ENCODE measurements at places on chromosomes 7 and 10.

- no peak for DNase-seq
These were observed 834 bp downstream of the CDH23 start for GRCh38 chr10:71397296-71398212.

DNA sequence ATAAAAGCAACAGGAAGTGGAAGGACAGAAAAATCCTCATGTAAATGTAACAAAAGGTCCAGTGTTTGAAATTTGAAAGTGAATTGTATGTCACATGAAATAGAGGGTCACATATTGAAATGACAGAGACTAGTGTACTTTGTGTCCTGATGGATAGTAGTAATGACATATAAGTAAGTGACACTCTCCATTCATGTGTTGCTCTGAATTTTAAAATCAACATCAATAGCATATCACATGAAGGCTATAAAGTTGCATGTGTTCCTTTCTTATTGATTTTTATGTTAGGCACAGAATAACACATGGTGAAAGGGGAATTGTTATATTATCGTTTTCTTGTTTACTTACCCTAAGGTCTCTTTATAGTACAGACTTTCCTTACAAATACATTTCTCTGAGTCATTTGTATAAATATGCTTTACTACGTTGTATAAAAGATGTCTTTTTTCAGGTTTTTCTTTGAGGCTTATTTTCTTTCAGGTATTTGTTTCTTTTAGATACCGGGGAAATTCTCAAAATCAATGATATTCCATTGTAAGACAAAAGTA lies 104.6 kb upstream of the CACNA2D1 start:
- DNase-seq = no peak

DNA sequence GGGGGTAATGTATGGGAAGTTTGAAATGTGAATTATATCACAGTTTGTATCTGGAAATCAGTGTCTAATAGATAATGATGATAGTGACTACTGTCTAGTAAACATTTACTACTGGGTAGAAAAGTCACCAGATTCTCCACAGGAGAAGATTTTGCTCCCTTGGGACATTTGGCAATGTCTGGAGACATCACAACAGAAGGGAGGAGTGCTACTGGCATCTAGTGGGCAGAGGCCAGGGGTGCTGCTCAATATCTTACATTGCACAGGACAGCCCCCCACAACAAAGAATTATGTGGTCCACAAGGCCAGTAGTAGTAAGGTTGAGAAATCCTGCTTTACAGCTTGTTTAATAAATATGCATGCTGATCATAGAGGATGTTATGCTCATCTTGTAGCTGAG lies 92.3 kb upstream of the PRPS1L1 start:
- no peak for DNase-seq

DNA sequence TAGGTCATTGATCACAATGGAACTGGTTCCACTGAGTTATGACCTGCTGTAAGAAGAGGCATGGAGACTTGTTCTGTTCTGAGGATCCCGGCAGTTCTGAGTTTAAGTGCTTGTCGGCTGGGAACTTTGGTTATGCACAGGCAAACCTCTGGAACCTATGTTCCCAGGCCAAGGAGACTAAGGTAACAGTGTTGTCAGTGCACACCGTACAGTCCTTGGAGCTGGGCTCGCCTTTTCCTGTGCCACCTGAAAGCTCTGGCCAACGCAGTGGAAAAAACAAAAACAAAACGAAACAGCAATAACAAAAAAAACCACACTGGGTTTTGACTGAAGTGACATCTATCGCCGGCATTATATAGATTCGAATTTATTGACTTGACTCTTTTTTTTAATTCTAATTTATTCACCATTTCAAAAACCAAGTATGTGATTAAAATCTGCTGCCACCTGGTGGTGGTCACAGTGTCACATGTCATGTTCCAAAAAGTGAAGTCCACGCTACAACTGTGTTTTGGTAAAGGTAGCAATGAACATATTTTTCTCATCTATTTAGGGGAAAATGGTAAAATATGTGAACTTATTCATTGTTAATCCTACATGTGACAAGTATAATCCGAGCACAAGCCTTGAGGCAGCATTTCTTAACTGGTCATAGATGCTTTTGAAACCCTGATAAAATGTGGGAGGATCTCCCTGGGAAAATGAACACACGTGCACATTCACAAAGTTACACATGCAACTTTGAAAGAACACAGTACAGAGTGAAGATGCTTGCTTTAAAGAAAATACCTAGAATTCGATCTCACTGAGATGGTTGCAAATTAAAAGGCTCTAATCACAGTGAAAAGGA lies 113.8 kb upstream of the PPP2R2D start:
- peak; percentile 17 for DNase-seq

- peak; percentile 74 for DNase-seq
These were observed 32.8 kb downstream of the NOD1 start for GRCh38 chr7:30445770-30446169.

GRCh38 chr10:33109788-33110469 lies 151.9 kb upstream of the ITGB1 start:
- no peak for DNase-seq

GRCh38 chr10:51255381-51255780 lies 181.1 kb downstream of the PRKG1 start:
- no peak for DNase-seq

GRCh38 chr10:17109475-17110207 lies 20.0 kb downstream of the CUBN start:
- no peak for DNase-seq

GRCh38 chr7:13139436-13139835 lies 452.0 kb downstream of the ARL4A start:
- DNase-seq = no peak

DNA sequence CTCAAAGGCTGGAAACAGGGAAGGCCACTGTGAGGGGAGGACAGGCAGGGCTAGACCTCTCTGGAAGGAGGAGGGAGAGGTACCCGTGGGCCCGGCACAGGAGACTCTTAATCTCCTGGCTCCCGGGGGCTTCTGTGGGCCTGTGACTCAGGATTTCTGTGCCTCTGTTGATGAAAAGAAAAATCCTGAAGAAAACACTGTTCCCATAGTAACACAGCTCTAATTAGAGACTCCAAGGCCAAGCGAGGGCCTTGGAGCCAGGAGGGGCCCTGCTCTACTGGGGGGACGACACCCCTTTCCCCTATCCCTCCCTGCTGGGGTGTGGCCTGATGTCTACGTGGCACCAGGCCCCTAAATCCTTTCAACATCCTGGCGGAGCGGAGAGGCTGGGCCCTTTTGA lies 174.1 kb upstream of the TNRC18 start:
- no peak for DNase-seq

GRCh38 chr10:11720260-11720741 lies 21.9 kb upstream of the ECHDC3 start:
- DNase-seq = no peak

GRCh38 chr10:128149267-128150014 lies 23.2 kb upstream of the MKI67 start:
- DNase-seq = no peak

GRCh38 chr10:50375051-50375452 lies 123.7 kb upstream of the ASAH2 start:
- no peak for DNase-seq

GRCh38 chr7:30083334-30083733 lies 51.5 kb upstream of the MTURN start:
- no peak for DNase-seq

DNA sequence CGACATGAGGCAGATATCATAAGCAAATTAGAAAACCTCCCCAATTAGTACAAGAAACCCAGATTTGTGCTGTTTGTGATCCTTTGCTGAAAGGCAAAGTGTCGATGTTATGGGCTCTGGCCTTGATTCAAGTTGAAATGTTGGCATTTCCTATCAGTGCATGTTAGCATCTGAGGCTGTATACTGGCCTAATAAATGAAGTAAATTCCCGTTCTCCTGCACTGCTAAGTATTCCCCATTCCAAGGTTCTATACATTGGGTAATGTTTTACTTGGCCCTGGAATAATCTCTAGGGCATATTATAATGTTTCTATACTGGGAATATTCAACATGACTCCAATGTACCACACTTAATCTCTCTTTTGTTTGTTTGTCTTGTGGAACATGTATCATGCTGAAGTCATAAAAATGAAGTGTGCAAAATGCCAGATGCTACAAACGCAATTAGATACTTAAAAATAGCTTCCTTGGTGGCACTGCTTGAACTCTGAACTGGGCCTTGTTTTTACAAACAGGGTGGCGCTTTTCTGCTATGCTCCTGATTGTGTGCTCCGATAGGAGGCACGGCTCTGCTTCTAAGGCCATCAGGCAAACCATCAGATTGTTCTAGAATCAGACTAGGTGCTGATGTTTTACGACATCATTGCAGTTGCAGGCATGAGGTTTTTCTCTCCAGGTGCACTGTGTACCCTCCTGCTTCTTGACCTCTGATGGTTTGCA lies 156.7 kb upstream of the TCF7L2 start:
- no peak for DNase-seq

DNA sequence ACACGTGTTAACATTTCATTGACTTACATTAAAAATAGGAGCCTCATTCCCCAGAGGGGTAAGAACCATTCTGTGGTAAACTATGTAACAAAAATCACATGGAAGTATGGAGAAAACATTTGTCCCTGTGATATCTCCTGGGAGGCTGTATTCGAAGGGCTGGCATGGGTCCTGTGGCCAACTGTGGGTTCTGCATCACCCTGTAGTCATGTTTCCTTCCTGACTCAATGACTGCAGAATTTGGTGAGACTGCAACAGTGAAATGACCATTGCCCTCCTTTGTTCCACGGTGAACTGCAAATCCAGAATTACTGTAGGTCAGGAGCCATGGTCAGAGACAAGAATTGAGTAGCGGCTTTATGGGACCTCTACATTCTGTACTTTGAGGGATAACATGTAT lies 3.6 kb upstream of the ZEB1 start:
- no peak for DNase-seq

DNA sequence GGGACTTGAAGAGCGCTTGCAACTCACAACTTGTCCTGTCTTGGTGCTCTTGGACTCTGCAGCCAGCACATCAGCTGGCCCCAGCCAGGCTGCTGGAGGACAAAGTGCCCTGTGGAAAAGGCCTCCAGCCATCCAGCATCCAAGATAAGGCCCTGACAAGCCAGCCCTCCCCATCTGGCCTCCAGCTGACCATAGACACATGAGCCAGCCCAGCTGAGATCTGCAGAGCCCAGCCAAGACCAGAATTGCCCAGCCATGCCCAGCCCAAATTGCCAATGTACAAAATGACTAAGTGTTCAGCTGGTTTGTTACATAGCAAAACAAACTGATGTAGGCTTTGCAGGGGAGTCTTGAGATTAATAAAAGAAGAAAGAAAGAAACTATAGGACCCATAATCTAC lies 36.0 kb upstream of the FRMD4A start:
- no peak for DNase-seq

GRCh38 chr7:2523941-2524807 lies 4.6 kb downstream of the LFNG start:
- DNase-seq = peak; percentile 87

- DNase-seq = no peak
These were observed 11.3 kb upstream of the ZNF518A start for GRCh38 chr10:96118604-96119450.

DNA sequence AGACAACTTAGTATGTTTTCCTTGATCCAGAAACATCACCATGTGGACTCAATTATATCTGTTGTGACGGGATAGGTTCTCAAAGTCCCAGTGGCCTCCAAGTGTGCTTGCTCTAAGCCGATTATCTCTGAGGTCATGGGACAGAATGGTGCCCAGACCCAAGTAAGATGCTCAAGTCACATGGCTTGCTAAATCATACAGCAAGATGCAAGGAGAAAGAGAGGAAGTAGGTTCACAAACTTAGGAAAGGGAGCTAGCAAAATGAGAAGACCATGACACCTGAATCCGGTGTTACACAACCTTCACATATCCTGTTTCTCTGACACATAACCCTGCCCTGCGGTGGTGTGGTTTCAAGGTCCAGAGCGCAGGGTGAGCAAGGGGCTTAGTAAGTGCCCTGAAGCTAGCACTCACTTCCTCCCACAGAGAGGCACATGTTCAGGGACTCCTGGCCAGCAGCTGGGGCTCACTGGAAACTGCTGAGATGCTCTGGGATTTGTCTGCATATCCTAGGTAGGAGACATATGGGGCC lies 590.9 kb upstream of the ANKRD30A start:
- no peak for DNase-seq

DNA sequence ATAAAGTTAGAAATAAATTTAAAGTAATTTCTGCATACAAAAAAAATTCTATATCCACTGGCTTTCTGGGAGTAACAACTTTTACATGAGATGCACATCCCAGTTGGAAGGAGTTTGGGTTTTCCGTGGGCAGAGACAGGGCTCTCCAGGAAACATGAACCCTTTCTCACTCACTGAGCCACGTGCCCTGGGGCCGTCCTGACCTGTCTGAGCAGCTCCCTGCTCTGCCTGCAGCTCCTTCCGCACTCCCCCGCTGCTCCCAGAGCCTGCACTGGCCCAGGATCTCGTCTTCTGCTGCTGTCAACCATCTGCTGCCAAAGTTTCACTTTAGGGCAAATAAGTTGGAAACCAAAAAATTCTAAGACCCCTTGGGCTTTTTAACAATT lies 169.1 kb downstream of the DIP2C start:
- DNase-seq = no peak

DNA sequence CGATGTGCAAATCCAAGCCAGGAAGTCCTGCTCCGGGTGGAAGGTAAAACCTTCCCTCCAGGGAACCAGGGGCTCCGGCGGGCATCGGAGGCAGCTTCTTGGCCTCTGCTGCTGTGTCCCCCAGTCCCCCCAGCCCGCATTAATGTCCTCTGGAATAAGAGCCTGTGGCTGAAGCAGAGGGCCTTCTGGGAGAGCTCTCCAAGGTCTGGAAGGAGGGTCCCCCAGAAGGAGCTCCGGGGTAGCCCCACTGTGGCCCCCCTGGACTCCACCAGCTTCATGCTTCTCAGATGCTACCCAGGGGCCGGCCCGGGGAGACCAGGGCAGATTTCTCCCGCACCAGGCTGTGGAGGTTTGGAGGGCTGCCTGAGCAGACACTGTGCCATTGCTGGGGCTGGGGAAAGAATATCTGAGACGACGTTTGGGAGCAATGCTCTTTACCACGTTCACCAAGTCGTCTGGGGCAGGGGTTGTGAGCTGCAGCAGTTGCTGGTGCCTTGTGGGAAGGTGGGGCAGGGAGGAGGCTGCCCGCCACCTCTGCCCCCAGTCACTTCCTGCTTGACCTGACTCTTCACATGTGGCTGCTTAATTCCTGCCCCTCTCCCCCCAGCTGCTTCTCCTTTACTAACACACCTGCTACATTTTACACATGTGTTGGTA lies 8.3 kb downstream of the ZNF853 start:
- no peak for DNase-seq

DNA sequence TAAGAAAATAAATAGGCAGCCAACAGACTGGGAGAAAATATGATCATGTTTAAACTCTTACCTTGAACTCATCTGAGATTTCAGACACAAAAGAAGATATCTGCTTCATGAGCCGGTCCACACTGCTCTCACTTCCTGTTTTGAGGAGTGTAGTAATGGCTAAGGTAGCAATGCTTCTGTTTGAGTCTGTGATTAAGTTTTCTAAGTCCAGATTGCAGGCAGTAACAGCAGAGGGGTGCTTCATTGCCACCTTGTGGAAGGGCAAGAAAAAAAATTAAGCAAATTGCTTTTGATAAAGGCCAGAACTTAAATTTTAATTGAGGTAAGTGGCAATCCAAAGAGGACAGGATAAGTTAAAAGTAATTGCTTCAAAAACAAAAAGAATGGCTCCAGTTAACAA lies 69.1 kb downstream of the MEST start:
- DNase-seq = no peak

- DNase-seq = no peak
These were observed 47.1 kb upstream of the ZNRF2 start for GRCh38 chr7:30237271-30237695.
